ENCODE measurements at places on chromosomes 11 and 22.

- peak; percentile 43 for DNase-seq
Measured at GRCh38 chr11:17504330-17505107, 27.9 kb upstream of the ABCC8 start.

GRCh38 chr11:78961247-78961646, 386.6 kb upstream of the NARS2 start:
- no peak for DNase-seq

- no peak for DNase-seq
Measured at GRCh38 chr11:12176410-12176809, 66.0 kb downstream of the MICAL2 start.

GRCh38 chr11:122246874-122247273, 130.9 kb upstream of the BLID start:
- no peak for DNase-seq

GRCh38 chr11:43278193-43278956, 33.4 kb upstream of the API5 start:
- no peak for DNase-seq
